ENCODE measurements at places on chromosomes 13 and 19.

GRCh38 chr13:101178406-101178805 lies 237.9 kb downstream of the NALCN start:
- DNase-seq, result no peak

GRCh38 chr13:40064154-40065097 lies 409.0 kb downstream of the COG6 start:
- no peak for DNase-seq

DNA sequence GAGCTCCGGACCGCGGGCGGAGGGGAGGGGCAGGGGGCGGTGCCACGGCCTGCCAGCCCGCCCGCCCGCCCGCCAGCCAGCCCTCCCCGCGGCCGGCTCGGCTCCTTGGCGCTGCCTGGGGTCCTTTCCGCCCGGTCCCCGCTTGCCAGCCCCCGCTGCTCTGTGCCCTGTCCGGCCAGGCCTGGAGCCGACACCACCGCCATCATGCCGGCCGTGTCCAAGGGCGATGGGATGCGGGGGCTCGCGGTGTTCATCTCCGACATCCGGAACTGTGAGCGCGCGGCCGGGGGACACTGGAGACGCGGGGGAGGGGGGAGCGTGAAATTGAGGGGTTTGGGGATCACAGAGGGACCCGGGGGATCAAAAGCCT lies at the start of gene AP2A1:
TSS of gene AP2A1 (plus strand) at position 72 of the 370 bp plus-strand sequence. CDS start at position 205, 133 bp downstream.
- DNase-seq, result no peak

- no peak for DNase-seq
These were observed 114.8 kb downstream of the LRCH1 start for GRCh38 chr13:46667687-46668281.

- DNase-seq, result no peak
These were observed 3.7 kb downstream of the KLF5 start for GRCh38 chr13:73062468-73062867.

DNA sequence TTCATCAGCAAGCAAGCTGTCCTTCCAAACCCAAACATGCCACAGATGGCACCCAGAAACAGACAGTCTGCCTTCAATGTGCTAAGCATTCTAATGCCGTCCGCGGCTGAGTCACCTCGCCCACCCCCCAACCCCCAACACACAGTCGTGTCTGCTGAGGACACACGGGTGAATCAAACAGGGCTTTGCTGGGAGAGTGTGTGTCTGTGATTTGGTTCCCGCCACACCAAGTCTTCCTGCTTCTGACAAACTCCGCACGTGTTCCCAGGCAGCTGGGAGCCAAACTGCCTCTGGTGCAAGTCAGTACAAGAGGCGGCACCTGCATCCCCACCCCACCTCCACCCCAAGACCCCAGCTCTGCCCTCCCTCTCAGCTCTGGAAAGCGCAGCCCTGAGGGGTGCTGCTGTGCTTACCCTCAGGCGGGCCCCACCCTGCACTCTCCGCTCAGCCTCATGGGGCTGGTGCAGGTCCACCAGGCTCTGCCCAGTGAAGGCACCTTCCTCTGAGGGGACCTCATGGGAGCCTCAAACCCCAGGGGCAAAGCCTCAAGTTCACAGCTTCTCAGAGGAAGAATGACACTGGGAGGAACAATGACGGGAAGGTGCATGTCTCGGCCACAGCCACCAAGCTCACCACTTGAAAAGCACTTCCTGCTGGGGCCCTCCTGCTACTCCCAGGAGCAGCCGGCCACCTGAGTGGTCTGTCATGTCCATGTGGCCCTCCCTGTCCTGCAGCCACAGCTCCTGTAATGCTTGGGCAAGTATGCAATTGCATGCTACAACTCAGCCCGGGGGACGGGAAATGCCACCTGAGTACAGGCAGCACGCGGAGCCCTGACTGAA lies 15.0 kb upstream of the SLC35E1 start:
- DNase-seq, result no peak

GRCh38 chr19:19460258-19460731 lies 54.8 kb downstream of the GATAD2A start:
- no peak for DNase-seq

Data from NCI-H1092 (cell line).